PC-9 (cell line): ENCODE measurements at places on chromosomes 12 and 14. TPM values are rescaled to one million over a fixed set of nuclear protein-coding genes. Genes with fewer than 3 reads are reported as not detected.

Gene CIDEB
- not detected in 2 replicates for total RNA-seq

GRCh38 chr14:96249029-96249428 is 7.0 kb upstream of the BDKRB1 start:
- H3K27me3 ChIP-seq: no peaks in the 10 kb centered on the region
- no peaks in the 10 kb centered on the region for H3K36me3 ChIP-seq
- H3K4me3 ChIP-seq: no peak overlapping the region
- H3K4me1 ChIP-seq: peaks cover 26% of the 10 kb centered on the region

Gene CD69
- not detected in 2 replicates for total RNA-seq

DNA sequence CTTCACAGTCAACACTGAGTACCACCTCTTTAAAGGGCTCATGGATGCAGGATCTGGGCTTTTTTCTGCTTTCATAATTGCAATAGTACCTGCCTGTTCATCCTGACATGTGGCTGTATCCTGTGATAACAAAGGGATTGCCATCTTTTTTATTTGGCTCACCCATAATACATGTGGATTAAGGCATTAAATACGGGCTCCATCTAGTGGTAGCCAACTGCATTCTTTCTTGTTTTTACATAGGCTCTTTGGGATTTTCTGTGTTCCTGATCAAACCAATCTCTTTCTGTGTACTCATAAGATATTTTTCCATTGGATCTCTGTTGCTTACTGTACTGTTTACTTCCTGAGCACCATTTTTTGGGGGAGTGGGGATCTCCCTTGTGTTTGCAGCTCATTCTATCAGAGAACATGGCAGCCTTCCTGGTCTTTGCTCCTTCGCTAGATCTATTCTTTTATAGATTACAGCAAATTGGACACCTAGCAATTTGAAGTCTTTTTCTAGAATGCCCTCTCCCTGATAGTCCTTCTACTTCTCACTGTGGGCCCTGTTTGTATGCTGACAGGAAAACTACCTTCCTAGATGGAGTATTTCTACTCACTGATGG is 723.4 kb upstream of the MDGA2 start:
- no peak overlapping the region for H3K4me3 ChIP-seq
- no peaks in the 10 kb centered on the region for H3K27me3 ChIP-seq
- no peaks in the 10 kb centered on the region for H3K4me1 ChIP-seq
- peak; percentile 4 for DNase-seq
- H3K27ac ChIP-seq: no peak overlapping the region

DNA sequence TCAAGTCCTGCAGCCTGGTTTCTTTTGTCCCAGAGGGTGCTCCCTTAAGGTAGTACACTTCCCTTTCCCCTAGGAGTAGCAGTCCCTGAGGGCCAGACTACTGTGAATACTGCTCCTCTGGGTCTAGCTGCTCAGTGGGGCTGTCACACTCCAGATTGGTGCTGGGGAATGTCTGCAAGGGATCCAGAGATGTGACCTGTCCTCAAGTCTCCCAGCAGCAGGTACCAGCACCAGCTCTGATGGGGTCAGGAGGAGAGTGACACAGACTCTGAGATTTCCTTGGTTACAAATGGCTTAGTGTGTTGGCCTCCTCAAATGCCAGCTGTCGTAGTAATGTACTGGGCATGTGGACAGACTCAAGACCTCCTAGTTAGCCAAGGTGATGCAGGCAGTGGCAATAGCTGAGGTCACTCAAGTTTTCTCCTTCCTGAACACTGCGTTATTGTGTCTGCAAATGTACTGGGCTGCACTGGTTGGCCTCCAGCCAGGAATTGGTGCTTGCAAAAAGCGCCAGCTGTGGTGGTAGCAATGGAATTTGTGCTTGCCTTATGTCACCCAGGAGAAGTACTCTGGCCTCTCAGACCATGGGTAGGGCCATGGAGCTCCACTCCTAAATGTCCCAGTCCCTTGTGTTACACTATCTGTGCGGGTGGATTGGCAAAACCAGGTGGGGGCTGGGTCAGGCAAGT is 36.4 kb upstream of the AEBP2 start:
- H3K27ac ChIP-seq: no peak overlapping the region
- H3K36me3 ChIP-seq: no peaks in the 10 kb centered on the region
- no peaks in the 10 kb centered on the region for H3K27me3 ChIP-seq
- no peak overlapping the region for H3K4me3 ChIP-seq

DNA sequence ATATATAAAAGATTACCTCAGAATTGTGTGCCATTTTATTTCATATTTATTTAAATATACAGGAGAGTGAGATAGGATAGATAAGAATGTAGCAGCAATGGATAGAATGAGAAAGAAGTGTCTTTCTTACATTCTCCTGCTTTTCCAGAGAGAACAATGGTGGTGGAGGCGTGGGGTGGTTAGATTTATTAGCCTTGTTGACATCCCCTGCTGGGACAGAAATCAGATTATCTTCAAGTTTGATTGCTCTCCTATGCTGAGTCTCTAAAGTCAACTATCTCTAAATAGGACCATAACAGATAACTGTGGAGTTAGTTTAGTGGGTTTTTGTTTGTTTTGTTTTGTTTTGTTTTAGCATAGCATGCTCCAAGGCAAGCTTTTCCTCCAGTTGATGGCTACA is 397.6 kb downstream of the LRFN5 start:
- no peaks in the 10 kb centered on the region for H3K36me3 ChIP-seq
- no peak for DNase-seq
- H3K4me3 ChIP-seq: no peak overlapping the region
- H3K4me1 ChIP-seq: no peaks in the 10 kb centered on the region
- H3K27ac ChIP-seq: no peak overlapping the region

- DNase-seq: peak; percentile 89
- H3K36me3 ChIP-seq: peaks cover 39% of the 10 kb centered on the region
- H3K4me3 ChIP-seq: no peak overlapping the region
- no peaks in the 10 kb centered on the region for H3K27me3 ChIP-seq
- H3K27ac ChIP-seq: peak overlapping the region; percentile 70
Observed at GRCh38 chr14:68924186-68925158, 54.6 kb downstream of the ACTN1 start.

DNA sequence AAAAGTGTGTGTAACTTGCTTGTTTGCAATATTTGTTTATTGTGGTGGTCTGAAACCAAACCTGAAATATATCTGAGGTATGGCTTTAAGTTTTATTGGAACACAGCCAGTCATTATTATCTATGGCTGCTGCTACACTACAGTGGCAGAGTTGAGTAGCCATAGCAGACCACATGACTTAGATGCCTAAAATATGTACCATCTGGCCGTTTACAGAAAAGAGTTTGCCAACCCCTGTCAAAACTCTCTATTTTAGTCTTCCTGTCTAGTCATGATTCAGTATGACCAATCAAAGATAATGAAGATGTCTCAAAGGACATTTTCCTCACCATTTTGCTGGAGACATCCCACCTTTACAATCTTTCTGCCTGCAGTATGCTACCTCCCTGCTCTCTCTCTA is 242.3 kb downstream of the ANO6 start:
- H3K27me3 ChIP-seq: no peaks in the 10 kb centered on the region
- H3K4me1 ChIP-seq: no peaks in the 10 kb centered on the region
- DNase-seq: no peak
- H3K4me3 ChIP-seq: no peak overlapping the region
- H3K27ac ChIP-seq: no peak overlapping the region

DNA sequence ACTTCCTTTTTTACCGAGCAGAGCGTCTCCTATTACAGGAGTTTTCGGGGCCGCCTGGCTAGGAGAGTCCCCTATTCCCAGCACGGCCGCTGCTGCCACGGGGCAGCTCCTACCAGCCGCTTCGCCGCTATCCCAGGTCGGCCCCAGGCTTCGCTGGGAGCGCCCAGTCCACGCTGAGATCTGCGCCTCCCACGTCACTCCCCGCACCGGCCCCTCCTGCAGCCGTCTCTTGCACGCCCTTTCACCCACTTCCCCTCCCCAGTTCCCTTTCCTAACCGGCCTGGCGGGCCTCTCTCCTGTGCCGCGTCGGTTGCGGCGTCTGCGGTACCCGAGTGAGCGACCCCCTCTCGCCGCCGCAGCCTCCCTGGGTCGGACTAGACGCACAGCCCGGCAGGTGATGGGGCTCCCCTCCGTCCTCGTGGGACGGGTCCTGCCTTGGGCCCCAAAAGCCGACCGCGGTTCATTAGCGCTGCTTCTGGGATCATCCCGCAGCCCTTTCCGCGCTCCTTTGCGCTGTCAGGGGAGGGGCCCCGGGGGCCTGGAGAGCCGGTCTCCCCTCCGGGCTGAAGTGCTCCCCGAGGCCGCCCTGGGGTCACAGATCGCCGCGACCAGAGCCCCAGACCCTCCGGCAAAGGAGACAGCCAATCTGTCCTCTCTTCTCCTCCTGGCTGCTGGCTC is 1318.4 kb downstream of the TMEM121 start:
- no peaks in the 10 kb centered on the region for H3K36me3 ChIP-seq
- no peak for DNase-seq
- H3K27ac ChIP-seq: no peak overlapping the region
- H3K4me1 ChIP-seq: no peaks in the 10 kb centered on the region; the same call in 1 of the 2 replicates
